ENCODE measurements at places on chromosomes 11 and 22.

GRCh38 chr11:46361283-46362155, 14.3 kb downstream of the DGKZ start:
- H3K4me1 ChIP-seq: peaks cover 67% of the 10 kb centered on the region
- H3K4me3 ChIP-seq: peak overlapping the region; percentile 37
- H3K27ac ChIP-seq: peak overlapping the region; percentile 95
- no peaks in the 10 kb centered on the region for H3K36me3 ChIP-seq

GRCh38 chr11:70662691-70663098, 264.4 kb downstream of the CTTN start:
- no peak overlapping the region for H3K27ac ChIP-seq
- H3K36me3 ChIP-seq: no peaks in the 10 kb centered on the region
- no peak overlapping the region for H3K4me3 ChIP-seq
- H3K27me3 ChIP-seq: no peaks in the 10 kb centered on the region
- DNase-seq: no peak

DNA sequence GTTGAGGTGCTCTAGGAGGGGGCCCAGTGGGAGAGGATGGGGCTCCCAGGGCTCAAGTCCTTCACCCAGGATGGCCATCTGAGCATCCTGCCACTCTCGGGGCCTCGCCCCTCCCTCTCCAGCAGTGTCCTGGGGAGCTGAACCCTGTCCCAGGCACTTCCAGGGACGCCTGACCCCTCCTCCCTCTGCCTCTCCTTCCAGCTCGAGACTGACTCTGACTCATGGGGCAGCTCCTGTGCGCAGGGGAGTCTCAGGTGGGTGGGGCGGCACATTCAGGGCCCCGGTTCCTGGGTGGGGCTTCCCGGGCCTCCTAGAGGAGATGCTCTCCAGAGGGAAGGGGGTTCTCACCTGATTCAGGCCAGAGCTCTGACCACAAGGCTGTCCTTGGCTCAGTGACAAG, 77.1 kb upstream of the IGLL5 start:
- no peaks in the 10 kb centered on the region for H3K4me1 ChIP-seq
- H3K4me3 ChIP-seq: no peak overlapping the region
- no peak for DNase-seq
- H3K36me3 ChIP-seq: no peaks in the 10 kb centered on the region

DNA sequence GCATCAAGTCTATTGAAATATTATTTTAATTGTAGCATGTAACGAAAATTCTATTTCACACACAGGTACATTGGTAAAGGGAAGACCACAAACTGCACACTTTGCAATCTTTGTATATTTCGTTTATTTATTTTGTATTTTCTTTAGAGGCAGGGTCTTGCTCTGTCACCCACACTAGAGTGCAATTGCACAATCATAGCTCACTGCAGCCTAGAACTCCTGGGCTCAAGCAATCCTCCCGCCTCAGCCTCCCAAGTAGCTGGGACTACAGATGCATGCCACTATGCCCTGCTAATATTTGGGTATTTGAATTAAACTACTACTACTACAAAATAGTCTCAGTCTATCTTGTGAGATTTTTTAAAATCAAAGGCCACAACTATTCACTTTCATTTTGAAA, 42.7 kb downstream of the GAB2 start:
- H3K27ac ChIP-seq: no peak overlapping the region
- no peaks in the 10 kb centered on the region for H3K27me3 ChIP-seq
- H3K4me3 ChIP-seq: no peak overlapping the region
- H3K36me3 ChIP-seq: no peaks in the 10 kb centered on the region
- no peak for DNase-seq
- no peaks in the 10 kb centered on the region for H3K4me1 ChIP-seq

GRCh38 chr11:15865212-15865987, 490.9 kb downstream of the SOX6 start:
- no peak overlapping the region for H3K27ac ChIP-seq
- H3K4me1 ChIP-seq: no peaks in the 10 kb centered on the region
- H3K27me3 ChIP-seq: no peaks in the 10 kb centered on the region
- no peak overlapping the region for H3K4me3 ChIP-seq
- H3K36me3 ChIP-seq: no peaks in the 10 kb centered on the region

DNA sequence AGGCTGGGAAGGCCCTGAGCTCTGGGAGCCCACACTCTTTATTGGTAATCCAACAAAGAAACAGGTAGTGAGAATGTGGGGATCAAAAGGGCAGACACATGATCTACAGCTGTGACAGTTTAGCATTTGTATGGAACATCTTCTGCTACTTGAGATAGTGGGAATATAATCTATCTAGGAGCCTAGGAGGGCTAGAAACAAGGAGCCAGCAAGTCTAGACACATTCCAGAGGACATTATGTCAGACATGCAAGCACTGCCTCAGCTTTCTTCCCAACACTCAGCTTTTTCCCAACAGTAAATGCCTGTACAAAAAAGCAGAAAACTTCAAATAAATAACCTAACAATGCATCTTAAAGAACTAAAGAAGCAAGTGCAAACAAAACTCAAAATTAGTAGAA, 1150.6 kb upstream of the RAG2 start:
- no peak overlapping the region for H3K4me3 ChIP-seq
- no peak overlapping the region for H3K27ac ChIP-seq
- no peaks in the 10 kb centered on the region for H3K27me3 ChIP-seq
- H3K36me3 ChIP-seq: no peaks in the 10 kb centered on the region
- no peaks in the 10 kb centered on the region for H3K4me1 ChIP-seq

GRCh38 chr11:128904656-128905344, 13.6 kb downstream of the KCNJ5 start:
- no peak for DNase-seq
- H3K27ac ChIP-seq: peak overlapping the region; percentile 80
- peaks cover 2% of the 10 kb centered on the region for H3K27me3 ChIP-seq
- H3K36me3 ChIP-seq: no peaks in the 10 kb centered on the region

DNA sequence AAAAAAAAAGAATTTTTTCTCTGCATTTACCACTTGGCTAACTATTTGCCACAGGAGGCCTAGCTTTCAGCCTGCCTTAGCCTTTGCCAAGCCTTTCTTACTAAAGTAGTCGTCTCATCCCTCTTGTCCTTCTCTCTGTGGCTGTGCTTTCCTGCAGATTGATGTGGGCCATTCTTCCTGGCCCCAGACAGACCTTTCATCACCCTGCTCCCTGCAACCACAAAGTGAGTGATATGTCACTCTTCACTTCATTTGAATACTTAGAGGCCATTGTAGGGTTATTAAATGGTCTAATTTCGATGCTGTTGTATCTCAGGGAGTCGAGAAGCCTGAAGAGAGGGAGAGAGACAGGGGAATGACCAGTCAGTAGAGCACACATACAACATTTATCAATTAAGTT, 37.6 kb downstream of the ART5 start:
- H3K4me1 ChIP-seq: no peaks in the 10 kb centered on the region
- no peak overlapping the region for H3K4me3 ChIP-seq
- no peak overlapping the region for H3K27ac ChIP-seq
- H3K36me3 ChIP-seq: no peaks in the 10 kb centered on the region
